Esophagus squamous epithelium (tissue), 5 donors: ENCODE measurements at places on chromosomes 1 and 21.

- DNase-seq = no peak
Observed at GRCh38 chr21:41630917-41631316, 123.0 kb upstream of the TMPRSS2 start.

DNA sequence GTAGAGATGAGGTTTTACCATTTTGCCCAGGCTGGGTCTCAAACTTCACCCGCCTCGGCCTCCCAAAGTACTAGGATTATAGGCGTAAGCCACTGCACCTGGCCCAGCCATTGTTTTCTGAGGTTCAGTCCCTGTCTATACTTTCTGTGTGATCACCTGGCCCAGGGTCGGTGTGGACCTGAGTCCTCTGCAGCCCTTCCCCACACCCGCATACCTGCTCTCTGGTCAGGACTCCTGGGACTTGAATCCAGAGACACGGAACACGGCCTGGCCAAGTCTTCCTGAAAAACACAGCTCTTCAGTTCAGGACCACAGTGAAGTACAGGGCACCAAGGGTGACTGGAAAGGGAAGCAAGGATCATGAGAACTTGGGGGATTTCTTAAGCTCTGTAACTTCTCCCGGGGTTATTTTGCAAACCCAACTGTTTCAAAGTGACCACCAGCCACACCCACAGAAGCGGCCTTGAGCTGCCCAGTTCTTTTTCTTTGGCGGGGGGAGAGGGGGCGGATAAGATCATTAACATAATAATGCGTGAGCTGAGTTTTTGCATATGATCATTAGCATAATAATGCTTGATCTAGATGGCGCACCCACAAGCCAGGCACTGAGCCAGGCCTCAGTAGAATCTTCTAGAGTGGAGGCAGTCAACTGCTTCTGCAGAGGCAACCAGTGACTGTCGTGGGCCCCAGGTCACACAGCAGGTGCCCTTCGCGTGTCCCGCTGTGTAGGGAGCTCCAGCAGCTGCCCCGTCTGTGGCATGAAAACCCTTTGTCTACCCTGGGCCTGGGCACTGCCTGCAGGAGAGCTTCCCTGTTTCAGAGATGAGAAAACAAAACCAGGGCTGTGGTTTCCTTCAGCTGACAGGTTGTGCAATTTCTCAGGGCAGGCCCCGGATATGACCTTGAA is 1.7 kb upstream of the NADK start:
- DNase-seq = no peak

DNA sequence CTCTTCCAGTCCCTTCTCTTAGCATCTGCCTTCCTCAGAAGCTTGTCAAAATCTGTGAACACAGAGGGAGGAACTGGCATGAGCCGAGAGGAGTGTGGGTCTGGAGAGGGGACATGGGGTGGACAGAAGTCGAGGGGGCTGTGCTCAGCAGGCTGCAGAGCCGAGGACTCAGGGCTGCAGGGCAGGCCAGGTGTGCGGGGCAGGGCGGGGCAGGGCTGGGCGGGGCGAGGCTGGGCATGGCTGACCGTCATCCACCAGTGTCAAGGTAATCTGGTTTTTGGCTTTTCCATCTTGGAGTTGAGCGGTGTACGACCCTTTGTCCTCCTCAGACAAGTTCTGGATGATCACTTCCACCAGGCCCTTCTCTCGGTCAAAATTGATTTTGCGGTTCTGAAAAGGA is 44.0 kb downstream of the MYOM3 start:
- no peak for DNase-seq

DNA sequence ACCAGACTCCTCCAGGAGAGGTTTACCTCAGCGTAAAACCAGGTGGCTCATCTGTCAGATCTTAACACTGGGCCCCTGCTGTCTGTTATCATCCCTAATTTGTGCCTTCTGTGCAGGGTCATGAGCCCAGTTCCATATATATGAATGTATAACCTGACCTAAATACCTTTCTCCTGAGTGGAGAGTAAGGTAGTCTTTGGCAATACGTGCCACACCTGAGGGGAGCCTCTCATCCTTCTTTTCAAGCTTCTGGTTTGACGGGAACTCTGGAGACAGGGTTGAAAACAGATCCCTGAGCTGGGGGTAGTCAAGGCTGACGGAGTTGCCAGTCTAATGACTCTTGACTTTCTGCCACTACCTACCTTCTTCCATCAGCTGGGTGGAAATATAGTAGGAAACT is 4.1 kb downstream of the SFT2D2 start:
- DNase-seq = no peak

- DNase-seq = no peak
Observed at GRCh38 chr1:201578008-201578888, 39.3 kb downstream of the NAV1 start.

GRCh38 chr1:225747566-225747965 is 30.1 kb upstream of the SRP9 start:
- no peak for DNase-seq

GRCh38 chr1:220751111-220751510 is 3.0 kb downstream of the MTARC2 start:
- no peak for DNase-seq

DNA sequence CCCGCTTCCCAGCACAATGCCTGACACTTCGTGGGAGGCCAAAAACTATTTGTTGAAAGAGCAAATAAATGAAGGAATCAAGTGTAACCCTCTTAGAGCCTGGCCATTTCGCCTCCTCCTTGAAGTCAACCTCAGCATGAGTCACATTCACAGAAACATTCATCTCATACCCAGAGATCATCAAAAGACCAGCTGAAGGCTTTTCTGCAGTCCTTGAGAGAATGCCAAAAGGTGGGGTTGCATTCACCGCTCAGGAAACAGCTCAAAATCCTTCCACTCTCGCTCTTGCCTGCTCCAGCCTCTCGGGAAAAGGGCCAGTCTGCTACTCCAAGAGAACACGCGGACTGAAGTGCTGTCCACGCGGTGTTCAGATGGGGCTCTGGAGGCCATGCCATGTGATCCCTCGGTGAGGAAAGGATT is 90.0 kb downstream of the VWA5B1 start:
- DNase-seq = no peak

DNA sequence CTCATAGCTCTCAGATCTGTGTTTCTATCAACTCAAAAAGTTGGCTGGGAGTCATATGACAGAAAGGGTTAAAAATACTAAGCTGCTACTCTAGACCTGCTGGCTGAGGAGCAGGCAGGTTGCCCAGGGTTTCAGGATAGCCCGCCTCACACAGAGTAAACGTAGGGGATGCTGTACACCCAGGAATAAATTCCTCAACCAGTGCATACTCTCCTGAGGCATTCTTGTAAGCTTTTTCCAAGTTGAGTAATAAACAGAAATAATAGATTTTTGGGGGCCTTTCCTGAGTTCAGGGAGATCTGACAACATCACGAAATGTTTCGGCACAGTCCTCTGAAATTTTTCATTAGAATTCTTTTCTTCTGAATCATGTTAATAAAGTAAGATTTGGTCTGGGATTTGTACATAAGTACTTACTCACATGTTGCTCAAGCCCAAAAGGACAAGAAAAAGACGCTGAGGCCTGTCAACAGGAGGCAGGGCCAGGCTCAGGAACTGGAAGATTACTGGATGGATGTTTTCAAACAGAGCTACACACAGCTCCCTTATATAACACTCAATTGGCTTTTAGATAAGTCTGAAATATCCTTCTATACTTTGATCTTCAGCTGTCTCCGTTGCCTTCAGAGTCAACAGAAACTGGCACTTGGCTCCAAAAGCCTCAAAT is 41.0 kb downstream of the TGFBR3 start:
- DNase-seq = no peak

DNA sequence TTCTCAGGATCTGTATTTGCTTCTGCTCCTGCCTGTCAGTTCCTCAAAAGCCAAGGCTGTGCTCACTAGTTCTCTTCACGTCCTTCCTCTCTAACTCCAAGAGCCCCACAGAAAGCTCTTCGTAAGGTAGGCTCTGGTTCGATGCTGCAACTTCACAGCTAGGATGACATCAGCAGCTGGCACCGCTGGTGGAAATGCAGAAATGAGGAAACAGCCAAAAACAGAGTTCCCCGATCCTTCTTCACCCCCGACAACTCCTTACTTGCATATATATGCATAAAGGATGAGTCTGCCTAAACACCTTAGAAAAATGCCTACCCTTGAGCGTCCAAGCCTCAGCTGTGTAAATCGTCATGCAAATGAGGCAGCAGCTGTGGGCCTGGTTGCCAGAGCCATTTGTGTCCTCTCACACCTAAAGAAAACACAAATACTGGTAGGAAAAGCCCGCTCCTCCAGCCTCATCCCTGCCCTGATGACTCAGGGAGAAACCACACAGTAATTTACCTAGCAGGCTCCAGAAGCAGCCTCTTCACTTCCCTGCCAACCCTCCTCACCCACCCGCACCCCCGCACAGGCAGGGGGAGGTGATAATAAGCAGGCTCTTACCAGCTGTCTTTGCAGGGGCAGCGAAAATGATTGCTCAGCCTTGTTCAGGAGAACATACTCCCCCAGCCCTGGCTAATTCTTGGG is 28.2 kb downstream of the BATF3 start:
- DNase-seq = no peak

DNA sequence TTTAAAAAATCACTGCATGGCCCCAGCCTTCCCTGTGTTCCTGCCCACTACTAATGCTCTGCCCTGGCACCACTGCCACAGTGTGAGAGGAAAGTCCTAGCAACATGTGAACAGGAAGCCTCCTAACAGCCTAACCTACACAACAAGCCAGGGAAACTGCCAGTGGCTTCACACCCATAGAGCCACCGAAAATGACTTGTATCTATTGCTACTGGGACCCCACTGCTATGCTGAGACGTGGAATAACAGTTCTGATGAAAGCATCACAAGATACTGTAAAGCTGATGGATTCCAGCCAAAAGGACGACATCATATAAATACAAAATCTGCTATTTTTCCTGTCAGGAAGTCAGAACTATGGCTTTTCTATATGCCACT is 74.9 kb downstream of the JAK1 start:
- DNase-seq = no peak

DNA sequence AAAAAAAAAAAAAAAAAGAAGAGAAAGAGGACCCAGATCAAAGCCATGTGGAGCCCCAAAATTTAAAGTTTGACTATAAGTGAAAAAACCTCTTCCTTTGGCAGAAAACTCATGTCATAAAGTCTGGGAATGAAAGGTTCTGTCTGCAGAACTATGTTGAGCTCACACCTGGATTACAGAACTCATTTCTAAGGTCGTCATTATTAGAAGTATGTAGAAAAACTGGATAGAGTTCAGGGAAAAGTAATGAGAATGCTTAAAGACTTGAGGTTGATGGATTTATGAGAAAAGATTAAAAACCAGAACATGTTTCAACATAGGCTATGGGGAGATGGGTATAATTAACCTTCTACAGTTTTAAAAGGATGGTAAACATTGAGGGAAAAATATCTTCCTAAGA is 90.7 kb upstream of the COL11A1 start:
- DNase-seq = no peak

- DNase-seq = no peak
Observed at GRCh38 chr21:27429710-27430341, 462.9 kb upstream of the ADAMTS5 start.

GRCh38 chr1:31584869-31585735 is 8.8 kb downstream of the TINAGL1 start:
- no peak for DNase-seq

GRCh38 chr1:55348356-55348755 is 133.2 kb upstream of the USP24 start:
- no peak for DNase-seq

GRCh38 chr1:246705368-246705767 is 18.8 kb upstream of the SCCPDH start:
- DNase-seq = no peak

GRCh38 chr1:234541286-234541975 is 62.5 kb upstream of the TARBP1 start:
- no peak for DNase-seq

GRCh38 chr1:232927830-232928505 is 22.4 kb upstream of the NTPCR start:
- no peak for DNase-seq

DNA sequence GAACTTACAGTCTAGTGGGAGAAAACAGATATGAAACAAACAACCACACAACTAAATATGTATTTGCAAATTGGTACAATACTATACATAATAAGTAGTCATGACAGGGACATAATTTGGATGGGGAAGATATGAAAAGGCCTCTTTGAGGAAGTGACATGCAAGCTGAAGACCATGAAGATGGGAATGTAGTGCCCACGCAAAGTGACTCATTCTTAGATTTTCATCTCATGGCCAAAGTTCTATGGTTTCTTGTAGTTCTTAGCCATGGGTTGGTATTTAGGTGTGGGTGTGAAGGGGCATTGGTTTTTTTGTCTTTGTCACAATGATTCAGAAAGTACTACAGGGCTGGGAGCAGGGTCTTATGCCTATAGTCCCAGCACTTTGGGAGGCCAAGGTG is 105.4 kb upstream of the FAM78B start:
- DNase-seq = no peak

- peak; percentile 25 for DNase-seq
Observed at GRCh38 chr1:115062542-115063004, 26.7 kb downstream of the TSPAN2 start.

DNA sequence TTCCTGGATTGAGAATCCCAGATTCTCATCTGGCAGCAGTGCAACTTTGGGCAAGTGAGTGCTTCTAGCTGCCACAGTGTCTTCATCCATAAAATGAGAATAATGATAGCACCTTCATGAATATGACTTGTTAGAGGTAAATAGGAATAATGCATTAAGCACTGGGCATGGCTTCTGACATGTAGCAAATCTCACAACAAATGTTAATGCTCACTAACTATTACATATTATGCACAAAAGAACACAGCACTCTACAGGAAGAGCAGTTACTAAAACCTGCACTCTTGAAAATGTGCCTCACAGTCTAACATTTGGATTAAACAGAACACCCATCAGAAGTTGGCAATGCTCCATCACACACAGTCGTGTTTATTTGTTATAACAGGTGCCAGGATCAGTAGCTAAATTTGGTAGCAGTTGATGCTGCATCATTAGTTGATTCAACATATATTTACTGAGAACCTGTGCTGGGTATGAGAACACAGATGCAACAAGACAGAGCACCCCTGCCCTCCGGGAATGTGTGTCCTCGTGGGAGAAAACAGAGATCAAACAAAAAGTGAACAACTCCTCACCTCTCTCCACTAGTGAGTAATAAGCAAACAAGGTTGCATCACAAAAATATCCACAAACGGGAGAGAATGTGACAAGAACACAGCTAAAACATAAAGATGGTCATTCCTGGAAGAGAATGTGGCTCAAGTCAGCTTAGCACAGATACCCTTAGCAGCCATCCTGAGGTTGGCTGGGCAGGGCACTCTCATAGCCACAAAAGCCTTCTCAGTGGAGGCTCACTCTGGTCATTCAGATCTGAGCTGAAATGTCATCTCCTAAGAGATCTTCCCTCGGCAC is 26.2 kb upstream of the LBR start:
- no peak for DNase-seq

DNA sequence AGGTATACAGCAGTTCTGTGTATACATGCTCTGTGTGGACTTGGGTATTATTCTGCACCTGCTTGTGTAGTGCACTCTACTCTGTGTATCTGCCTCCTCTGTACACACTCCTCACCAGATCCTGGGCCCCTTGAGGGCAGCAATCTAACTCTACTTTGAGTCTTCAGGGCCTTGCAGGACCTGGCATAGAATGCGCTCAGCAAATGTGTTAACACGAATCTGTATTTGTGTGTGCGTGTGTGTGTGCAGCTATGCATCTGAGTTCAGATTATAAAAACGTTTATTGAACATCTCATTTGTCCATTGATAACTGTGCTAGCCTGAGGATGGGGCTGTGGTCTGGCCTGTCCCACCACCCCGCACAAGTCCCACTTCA is 3.9 kb upstream of the MEF2D start:
- no peak for DNase-seq

GRCh38 chr1:71377886-71378285 is 297.1 kb upstream of the ZRANB2 start:
- no peak for DNase-seq
